ENCODE measurements at places on chromosomes 2 and 18. TPM values are rescaled to one million over a fixed set of nuclear protein-coding genes. Genes with fewer than 3 reads are reported as not detected.

The LHCGR gene
- not detected for total RNA-seq

The C1QL2 gene
- total RNA-seq, result not detected

The CYP27C1 gene
- 0.07 TPM for total RNA-seq

The MAB21L4 gene
- not detected for total RNA-seq

The LIMS4 gene
- 1.9 TPM for total RNA-seq

The CXCR1 gene
- total RNA-seq, result not detected

- H3K36me3 ChIP-seq, result no peaks in the 10 kb centered on the region
- no peak overlapping the region for H3K4me3 ChIP-seq
- DNase-seq, result no peak
- H3K27me3 ChIP-seq, result no peaks in the 10 kb centered on the region
- no peak overlapping the region for H3K27ac ChIP-seq
Observed at GRCh38 chr2:76415821-76416220, 705.1 kb upstream of the GCFC2 start.

DNA sequence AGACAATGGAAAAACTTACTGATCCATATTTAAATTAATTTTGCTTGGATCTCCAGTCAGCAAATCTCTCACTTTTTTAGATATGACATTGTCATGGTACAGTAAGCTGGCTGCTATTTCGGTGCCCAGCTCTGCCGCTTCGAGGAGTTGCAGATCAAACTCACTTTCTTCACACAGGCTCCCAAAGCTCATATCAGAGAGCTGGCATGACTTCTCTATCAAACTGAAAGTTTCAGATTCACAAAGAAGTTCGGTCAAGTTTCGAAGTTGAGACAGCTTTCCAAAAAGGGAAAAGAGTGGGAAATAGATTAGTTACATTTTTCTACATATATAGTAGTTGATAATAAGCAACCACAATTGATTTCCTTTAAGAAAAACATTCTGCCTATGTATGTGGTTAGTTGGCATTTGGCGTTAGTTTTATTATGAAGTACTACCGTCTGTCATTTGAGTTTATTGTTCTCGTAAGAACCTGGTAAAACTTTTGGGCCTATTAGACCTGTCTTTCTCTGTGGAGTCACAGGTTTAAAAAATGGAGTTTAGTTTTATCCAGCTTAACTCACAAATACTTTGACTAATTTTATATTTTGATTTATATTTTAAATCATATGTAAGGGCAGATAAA is 118.8 kb downstream of the ABCA12 start:
- H3K27ac ChIP-seq, result no peak overlapping the region
- H3K27me3 ChIP-seq, result no peaks in the 10 kb centered on the region
- no peaks in the 10 kb centered on the region for H3K36me3 ChIP-seq
- H3K4me3 ChIP-seq, result peak overlapping the region; percentile 46
- H3K4me1 ChIP-seq, result peaks cover 15% of the 10 kb centered on the region

GRCh38 chr2:102282678-102283091 is 28.7 kb upstream of the IL1RL1 start:
- H3K27ac ChIP-seq, result no peak overlapping the region
- H3K36me3 ChIP-seq, result no peaks in the 10 kb centered on the region
- H3K27me3 ChIP-seq, result peaks cover 5% of the 10 kb centered on the region
- H3K4me3 ChIP-seq, result no peak overlapping the region

- H3K4me3 ChIP-seq, result no peak overlapping the region
- peaks cover 2% of the 10 kb centered on the region for H3K27me3 ChIP-seq
- no peak for DNase-seq
- no peaks in the 10 kb centered on the region for H3K4me1 ChIP-seq
- H3K27ac ChIP-seq, result no peak overlapping the region
- H3K36me3 ChIP-seq, result no peaks in the 10 kb centered on the region
Observed at GRCh38 chr2:15042801-15043217, 410.3 kb downstream of the LRATD1 start.

DNA sequence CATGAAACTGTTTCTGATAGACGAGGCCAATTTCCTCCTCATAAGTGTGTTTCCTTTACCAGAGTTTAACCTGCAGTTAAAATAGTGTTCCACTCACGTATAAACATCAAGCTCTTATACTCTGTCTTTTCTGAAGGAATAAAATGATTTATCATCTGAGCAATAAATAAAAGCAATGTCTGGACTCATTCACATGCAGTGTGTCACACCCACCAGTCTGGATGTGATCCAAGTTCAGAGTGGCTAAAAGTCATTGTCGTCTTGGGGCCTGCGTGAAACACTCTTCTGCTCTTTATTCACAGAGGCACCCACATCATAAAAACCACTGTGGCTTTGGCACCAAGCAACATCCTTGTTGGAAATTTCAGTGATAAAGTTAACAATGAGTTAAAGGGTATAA is 19.5 kb upstream of the SLC9A4 start:
- no peaks in the 10 kb centered on the region for H3K36me3 ChIP-seq
- no peaks in the 10 kb centered on the region for H3K4me1 ChIP-seq
- peaks cover 8% of the 10 kb centered on the region for H3K27me3 ChIP-seq
- H3K4me3 ChIP-seq, result no peak overlapping the region

DNA sequence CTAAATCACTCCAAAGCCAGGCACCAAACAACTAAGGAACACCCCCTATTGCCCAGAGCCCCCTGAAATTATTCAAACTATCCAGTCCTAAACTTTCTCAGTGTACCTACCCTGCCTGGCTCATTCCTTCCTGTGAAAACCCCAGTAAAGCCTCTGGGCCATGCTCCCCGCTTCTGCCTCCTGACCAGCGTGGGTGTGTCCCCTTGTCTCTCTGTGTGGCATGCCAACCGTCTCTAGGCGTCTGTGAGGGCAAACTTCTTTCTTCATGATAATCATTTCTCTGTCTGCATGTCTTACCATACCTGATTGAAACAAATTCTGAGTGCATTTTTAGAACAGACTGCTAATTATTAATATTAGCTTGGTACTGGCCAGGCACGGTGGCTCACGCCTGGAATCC is 109.0 kb upstream of the MSH2 start:
- peaks cover 17% of the 10 kb centered on the region for H3K4me1 ChIP-seq
- H3K36me3 ChIP-seq, result no peaks in the 10 kb centered on the region
- DNase-seq, result no peak
- H3K27ac ChIP-seq, result no peak overlapping the region

- peaks cover 14% of the 10 kb centered on the region for H3K27me3 ChIP-seq
- H3K4me3 ChIP-seq, result no peak overlapping the region
- peak; percentile 26 for DNase-seq
Observed at GRCh38 chr18:26405190-26405801, 143.1 kb downstream of the KCTD1 start.

DNA sequence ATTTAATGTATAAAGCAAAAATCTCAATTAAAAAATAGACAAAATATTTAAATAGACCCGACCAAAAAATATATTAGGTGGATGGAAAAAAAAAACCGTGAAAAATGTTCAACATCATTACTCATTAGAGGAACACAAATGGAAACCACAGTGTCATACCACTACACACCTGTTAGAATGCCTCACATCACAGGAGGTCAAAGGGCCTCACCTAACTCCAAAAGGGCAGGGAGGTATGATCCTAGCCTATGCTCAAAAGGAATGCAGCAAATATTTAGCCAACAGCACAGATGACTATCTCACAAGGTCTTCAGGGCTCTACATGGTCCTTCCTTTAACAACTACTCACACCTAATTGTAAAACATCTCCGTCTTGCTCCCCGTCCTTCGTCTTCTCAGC is 185.5 kb upstream of the SETBP1 start:
- no peak for DNase-seq
- no peaks in the 10 kb centered on the region for H3K27me3 ChIP-seq
- no peak overlapping the region for H3K27ac ChIP-seq

DNA sequence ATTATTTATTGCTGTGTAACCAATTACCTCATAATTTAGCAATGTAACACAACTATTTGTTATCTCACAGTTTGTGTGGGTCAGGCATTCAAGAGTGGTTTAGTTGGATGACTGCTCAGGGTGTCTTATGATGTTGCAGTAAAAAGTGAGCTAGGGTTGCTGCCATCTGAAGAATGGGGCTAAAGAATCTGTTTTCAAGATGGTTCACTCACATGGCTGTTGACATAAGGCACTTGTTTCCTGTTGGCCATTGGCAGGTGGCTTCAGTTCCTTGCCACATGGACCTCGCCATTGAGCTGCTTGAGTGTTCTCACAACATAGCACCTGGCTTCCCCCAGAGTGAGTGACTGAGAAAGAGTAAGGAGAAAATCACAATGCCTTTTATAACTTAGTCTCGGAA is 123.2 kb downstream of the TMEM17 start:
- no peak overlapping the region for H3K4me3 ChIP-seq
- DNase-seq, result peak; percentile 3
- peaks cover 5% of the 10 kb centered on the region for H3K27me3 ChIP-seq
- no peak overlapping the region for H3K27ac ChIP-seq
- 0 out of 2 replicates have a peak, but pooled peaks cover 8% of the 10 kb centered on the region for H3K36me3 ChIP-seq

DNA sequence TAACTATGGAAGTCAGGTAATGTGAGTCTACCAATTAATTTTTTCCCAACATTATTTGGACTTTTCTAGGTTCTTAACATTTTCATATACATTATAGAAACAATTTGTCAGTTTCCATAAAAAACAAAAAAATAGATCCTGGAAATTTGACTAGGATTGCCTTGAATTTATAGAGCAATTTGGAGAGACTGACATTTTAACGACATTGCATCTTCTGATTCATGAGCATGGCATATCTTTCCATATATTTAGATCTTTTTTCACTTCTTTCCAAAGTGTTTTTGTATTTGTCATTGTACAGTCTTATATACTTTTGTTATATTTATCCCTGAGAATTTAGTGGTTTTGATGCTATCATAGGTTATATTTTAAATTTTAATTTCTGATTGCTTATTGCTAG is 42.0 kb downstream of the ANKRD12 start:
- H3K27ac ChIP-seq, result no peak overlapping the region
- no peak overlapping the region for H3K4me3 ChIP-seq
- H3K27me3 ChIP-seq, result no peaks in the 10 kb centered on the region

- no peak for DNase-seq
- peaks cover 14% of the 10 kb centered on the region for H3K27me3 ChIP-seq
- no peaks in the 10 kb centered on the region for H3K36me3 ChIP-seq
- no peak overlapping the region for H3K27ac ChIP-seq
- H3K4me3 ChIP-seq, result no peak overlapping the region
Observed at GRCh38 chr2:182868054-182868796, 1.8 kb upstream of the FRZB start.

DNA sequence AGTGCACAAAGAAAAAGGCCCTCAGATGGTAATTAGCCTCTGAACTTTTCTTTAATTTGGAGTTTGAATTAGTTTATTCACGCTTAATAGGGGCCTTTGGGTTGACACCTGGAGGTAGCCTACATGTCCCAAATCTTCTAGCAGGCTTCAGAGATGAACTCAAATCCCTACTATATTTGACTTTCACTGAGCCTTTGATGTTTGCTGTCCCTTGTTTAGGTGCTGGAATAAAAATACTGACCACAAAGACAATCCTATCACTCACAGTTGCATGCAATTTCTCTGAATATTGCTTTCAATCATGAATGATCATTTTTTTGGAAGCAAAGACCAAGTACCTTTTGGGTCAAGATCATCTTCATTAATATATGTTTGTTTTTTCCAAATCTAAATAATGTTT is 564.0 kb upstream of the FANCL start:
- no peak for DNase-seq
- no peaks in the 10 kb centered on the region for H3K36me3 ChIP-seq
- no peaks in the 10 kb centered on the region for H3K4me1 ChIP-seq
- H3K27ac ChIP-seq, result no peak overlapping the region

- no peak for DNase-seq
- no peak overlapping the region for H3K4me3 ChIP-seq
- H3K36me3 ChIP-seq, result peaks cover 42% of the 10 kb centered on the region
Observed at GRCh38 chr2:3504741-3505140, 14.6 kb downstream of the ADI1 start.

DNA sequence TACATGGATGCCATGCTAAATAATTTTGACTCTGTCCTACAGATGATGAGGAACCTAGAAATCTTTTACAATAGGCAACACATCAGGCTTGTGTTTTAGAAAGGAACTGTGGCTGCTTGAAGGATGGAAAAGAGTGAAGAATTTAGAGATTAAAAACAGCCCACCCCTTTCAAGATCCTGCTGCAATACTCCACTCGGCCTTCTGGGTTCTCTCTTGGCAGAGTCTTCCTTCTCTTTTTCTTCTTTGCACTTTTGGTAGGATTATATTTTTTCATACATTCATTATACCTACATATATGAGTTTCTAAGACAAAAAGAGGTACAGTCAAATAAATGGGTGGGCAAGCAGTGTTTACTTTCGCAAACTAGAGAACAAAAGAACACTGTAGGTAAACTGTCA is 474.3 kb downstream of the ERBB4 start:
- H3K4me3 ChIP-seq, result no peak overlapping the region
- no peaks in the 10 kb centered on the region for H3K4me1 ChIP-seq
- no peak overlapping the region for H3K27ac ChIP-seq
- DNase-seq, result no peak
- H3K27me3 ChIP-seq, result peaks cover 5% of the 10 kb centered on the region

GRCh38 chr18:72762515-72763122 is 105.2 kb downstream of the NETO1 start:
- H3K4me3 ChIP-seq, result no peak overlapping the region
- H3K27ac ChIP-seq, result no peak overlapping the region
- no peaks in the 10 kb centered on the region for H3K36me3 ChIP-seq
- peaks cover 6% of the 10 kb centered on the region for H3K4me1 ChIP-seq
- DNase-seq, result peak; percentile 64

GRCh38 chr2:203870481-203870880 is 2.9 kb downstream of the CTLA4 start:
- no peaks in the 10 kb centered on the region for H3K4me1 ChIP-seq
- H3K36me3 ChIP-seq, result no peaks in the 10 kb centered on the region
- no peak for DNase-seq
- H3K27me3 ChIP-seq, result peaks cover 28% of the 10 kb centered on the region

- no peaks in the 10 kb centered on the region for H3K36me3 ChIP-seq
- H3K27me3 ChIP-seq, result peaks cover 33% of the 10 kb centered on the region
- no peak for DNase-seq
- H3K4me3 ChIP-seq, result no peak overlapping the region
- H3K4me1 ChIP-seq, result peaks cover 19% of the 10 kb centered on the region
Observed at GRCh38 chr18:74012954-74013630, 134.5 kb downstream of the FBXO15 start.

DNA sequence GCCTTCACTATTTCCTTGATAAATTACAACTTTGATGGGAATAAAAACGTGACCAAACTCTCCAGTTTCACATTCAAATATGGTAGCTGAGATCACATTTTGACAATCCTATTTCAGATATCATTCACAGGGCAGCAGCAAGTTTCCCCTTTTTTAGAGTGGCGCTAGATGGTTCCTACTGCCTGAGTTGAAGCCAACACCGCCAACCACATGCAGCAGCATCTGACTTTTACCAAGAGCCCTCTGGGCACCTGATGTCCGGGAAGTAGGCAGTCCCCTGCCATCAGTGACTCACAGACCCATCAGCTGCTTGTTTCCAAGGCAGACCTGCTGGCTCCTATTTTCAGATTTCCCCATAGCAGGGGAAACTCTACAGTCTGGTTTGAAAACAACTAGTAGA is 4.0 kb upstream of the MREG start:
- no peaks in the 10 kb centered on the region for H3K27me3 ChIP-seq
- H3K4me3 ChIP-seq, result no peak overlapping the region
- peaks cover 27% of the 10 kb centered on the region for H3K4me1 ChIP-seq
- H3K36me3 ChIP-seq, result no peaks in the 10 kb centered on the region

Measured in HFFc6 (cell line).